Astrocyte of the hippocampus (primary cell): ENCODE measurements at places on chromosomes 4 and X.

GRCh38 chr4:117898496-117898895 lies 135.8 kb upstream of the NDST3 start:
- no peak for DNase-seq

- no peak for DNase-seq
Observed at GRCh38 chrX:137118536-137118935, 84.7 kb upstream of the GPR101 start.

- no peak for DNase-seq
Observed at GRCh38 chrX:82711457-82711856, 796.6 kb upstream of the POU3F4 start.

DNA sequence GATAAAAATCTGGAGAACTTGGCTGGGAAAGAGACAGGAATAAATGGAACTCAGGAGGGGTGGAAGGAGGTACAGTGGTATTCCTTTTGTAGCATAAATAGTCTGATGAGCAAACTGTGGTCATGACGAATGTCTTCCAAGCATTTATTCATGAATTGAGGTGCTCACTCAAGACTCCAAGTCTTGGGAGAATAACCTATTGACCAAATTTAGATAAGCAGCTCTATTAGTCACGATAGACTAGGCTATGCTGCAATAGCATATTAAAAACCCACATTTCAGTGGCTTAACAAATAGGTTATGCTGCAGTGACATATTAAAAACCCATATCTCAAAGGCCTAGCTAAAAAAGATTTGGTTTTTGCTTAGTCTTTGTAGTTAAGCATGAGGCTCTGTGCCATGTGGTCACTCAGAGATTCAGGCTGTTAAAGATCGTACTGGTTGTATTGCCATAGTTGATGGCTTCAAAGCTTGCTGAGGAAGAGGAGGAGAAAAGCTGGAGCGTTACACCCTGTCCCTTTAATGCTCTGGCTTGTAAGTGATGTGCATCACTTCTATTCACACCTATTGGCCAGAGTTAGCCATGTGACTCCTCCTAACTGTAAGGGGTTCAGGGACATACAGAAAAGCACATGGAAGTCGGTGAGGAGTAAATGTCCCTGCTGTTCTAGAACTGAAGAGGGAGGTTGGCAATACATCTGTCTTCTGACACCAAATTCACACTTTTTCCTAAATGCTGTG lies 24.5 kb upstream of the CCDC149 start:
- no peak for DNase-seq

- no peak for DNase-seq
Observed at GRCh38 chrX:9635803-9636202, 129.8 kb downstream of the GPR143 start.

- DNase-seq: no peak
Observed at GRCh38 chr4:65973186-65973585, 302.9 kb upstream of the EPHA5 start.

DNA sequence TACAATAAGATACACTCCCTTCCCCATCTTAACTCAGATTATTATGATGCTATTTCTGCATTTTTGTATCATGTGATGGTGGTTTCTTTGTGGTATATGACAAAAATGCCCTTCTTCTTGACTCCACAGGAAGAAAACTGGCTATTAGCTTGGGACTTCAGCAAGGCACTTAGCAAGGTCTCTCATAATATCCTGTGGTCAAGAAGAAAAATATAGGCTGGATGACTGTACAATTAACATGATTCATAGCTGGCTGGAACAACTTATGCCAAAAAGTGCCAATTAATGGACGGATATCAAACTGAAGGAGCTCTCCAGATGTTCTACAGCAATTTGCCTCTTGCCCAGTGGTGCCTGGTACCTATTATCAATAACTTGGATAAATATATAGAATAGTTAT lies 2.3 kb upstream of the MID1IP1 start:
- peak; percentile 47 for DNase-seq

GRCh38 chr4:10640561-10641201 lies 43.9 kb downstream of the CLNK start:
- DNase-seq: peak; percentile 59

DNA sequence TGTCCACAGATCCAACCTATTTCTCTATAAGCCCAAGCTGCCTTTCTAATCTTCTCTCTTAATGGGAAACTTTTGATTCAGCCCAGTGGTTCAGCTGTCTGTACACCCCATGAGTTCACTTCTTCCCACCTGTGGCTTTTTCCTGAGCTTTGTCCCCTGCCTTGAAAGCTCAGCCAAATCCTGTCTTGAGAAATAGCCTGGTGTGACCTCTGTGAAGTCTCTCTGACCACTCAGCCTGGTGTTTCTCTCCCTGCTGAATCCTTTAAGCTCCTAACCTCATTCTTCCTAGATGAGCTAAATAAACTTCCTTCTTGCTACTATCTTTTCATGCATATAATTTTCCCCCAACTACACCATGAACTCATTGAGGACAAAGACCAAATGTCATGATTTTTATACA lies 15.2 kb upstream of the HERC5 start:
- no peak for DNase-seq

GRCh38 chr4:144872508-144873225 lies 225.3 kb downstream of the ANAPC10 start:
- peak; percentile 24 for DNase-seq

GRCh38 chr4:122917731-122918130 lies 4.7 kb downstream of the NUDT6 start:
- no peak for DNase-seq
